ENCODE measurements at places on chromosomes 11 and 22.

DNA sequence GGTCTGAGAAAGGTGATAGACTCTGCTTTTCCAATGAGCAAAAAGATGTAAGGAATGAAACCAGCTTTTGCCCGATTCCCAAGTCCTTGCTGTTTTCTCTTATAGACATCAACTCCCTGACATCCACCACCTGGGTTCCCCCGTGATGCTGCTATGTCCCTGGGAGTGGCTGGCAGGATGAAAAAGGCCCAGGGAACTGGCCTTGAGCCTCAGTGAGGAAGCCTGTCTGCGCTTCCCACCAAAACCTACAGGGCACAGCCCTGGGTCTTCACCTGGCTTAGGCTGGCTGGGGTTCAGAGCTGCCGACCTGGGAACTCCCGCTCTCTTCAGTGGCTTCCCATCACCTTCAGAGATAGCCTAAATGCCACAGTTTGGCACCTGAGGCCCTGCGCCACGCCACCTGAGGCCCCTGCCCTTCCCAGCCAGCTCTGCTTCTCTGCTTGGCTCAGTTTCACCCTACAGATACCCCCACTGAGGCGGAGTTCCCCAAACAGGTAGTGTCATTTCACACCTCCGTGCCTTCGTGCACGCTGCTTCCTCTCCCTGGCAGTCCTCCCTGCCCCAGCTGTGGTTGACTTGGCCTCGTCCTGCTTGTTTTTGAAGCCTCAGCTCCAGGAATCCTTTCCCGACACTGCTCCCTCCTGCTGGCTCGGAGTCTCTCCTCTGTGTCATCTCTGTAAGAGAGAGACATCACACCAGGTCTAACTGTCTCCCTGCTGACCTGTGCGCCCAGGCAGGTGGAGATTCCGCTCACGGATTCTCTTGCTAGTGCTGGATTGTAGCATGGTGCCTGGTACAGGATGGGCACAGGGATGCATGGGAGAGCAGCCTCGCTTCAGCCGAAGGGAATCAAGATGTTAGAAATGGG lies 10.7 kb downstream of the SLC37A2 start:
- DNase-seq: no peak

- DNase-seq: no peak
These were observed 13.4 kb downstream of the RAB36 start for GRCh38 chr22:23158516-23159290.

GRCh38 chr22:44729391-44730021 lies 22.9 kb upstream of the ARHGAP8 start:
- DNase-seq: peak; percentile 92

GRCh38 chr11:101741479-101742175 lies 157.8 kb upstream of the TRPC6 start:
- DNase-seq: no peak

GRCh38 chr11:67507242-67507863 lies 609 bp downstream of the CDK2AP2 start:
- peak; percentile 48 for DNase-seq

DNA sequence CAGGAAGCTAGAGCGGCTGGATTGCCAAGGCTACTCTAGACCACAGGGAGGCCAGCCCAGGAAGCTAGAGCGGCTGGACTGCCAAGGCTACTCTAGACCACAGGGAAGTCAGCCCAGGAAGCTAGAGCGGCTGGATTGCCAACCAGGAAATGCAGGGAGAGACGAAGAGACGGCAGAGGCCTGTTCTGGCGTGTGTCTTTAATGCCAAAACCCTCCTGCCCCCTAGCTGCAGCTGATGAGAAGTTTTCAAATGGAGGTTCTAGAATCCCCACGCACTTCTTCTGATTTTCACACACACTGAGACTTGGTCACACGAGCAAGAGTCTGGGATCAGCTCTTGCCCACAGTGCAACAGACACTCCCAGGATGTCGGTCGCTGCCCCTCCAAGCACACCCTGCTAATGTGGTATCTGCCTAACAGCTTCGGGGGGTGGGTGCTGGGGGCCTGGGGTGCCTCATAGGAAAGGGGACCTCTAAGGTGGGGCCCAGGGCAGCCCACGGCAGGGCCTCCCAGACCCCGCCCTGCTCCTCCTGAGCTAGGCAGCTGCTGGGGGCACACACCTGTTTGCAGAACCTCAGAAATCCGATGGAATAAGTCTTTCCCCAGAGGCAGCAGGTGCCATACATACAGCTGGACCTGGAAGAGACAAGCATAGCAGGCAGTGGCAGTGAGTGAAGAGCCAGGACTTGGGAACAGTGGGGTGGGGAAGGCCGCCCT lies 28.5 kb downstream of the MAFF start:
- no peak for DNase-seq

DNA sequence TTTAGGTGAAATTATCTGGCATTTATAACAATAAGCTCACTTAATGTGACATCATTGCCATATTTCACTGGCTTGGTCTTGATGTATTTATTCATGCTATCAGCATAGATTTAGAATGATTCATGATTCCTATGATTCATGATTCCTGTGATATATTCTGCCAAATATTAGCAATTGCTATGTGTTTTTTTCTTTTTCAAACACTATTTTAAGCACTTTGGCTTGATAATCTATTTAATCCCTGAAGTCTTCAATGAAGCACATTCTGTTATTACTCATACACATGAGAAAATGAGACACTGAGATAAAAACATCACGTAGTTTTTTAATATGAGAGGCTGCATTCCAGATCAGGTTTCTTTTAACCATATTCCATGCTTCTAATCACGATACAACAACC lies 78.5 kb downstream of the LUZP2 start:
- DNase-seq: no peak

DNA sequence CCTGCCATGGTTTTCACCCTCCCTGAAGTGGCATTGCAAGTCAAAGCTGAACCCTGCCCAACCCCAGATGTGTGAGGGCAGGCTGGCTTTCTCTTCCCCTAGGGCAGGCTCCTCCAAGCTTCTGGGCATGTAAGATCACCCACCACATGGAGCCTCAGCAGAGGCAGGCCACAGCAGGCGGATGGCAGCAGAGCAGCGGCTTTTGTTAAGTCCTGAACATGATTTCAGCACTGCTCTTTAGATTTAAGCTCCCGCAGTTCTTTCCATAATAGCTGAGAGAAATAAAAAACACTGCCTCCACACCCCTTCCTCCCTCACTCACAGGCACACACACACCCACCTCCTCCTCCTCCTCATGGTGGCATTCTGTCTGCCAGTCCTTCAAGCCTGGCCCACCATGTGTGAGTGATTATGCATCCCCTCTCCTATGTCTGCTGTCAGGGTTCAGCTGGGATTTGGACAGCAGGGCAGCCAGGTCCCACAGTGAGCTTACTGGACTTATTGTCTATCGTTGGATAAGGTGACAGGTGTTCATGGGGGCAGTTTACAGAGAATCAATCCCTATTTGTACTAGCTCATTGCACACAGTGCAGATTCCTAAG lies 5.0 kb upstream of the NTM start:
- no peak for DNase-seq

DNA sequence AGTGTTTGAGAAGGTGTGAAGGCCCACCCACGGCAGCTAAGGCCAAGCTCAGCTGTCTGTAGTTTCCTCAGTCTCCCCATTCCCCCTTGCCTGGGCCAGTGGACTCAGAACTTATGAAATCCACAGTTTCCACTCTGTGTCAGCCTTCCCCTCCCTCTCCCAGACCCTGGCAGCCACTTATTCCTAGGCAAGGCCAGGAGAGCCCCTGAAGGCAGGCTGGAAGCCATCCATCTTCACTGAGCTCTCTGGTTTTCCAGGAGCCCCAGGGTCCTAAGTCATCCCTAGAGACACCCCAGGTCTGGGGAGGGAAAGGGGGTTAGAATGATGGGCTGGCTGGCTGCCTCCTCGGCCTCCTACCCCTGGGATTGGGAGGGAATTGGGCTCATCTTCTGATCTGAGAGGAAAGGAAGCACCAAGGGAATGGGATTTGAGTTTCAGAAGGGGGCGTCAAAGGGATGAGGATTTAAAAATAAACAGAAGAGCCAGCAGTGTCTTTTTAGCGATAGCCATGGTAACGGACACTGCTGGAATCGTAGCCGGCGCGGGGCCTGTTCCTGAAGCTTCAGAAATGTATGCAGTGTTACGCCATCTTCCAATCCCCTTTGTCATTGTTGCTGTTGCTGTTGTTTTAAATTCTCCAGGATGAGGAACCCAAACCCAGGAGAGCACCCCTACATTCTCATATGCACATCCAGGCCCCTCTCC lies 561.1 kb upstream of the CADM1 start:
- DNase-seq: peak; percentile 34

- no peak for DNase-seq
These were observed 756.6 kb upstream of the API5 start for GRCh38 chr11:42555190-42555589.

DNA sequence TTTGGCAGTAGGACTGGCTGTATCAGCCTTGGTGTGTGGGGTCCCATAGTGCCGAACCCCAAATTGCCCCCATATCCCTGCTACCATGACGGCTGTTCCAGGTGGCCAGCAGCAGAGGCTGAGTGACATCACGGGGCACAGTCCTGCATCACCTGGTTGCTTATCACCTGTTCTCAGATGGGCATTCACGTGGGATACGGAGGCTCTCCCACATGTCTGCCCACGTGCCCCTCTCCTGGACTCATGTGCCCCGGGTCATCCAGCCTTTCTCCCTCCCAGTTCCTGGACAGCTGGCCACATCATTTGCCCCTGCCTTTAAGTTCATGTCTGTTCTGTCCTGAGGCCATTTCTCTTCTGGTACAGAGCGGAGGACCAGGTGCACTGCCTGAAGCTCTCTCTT lies 431.0 kb upstream of the B3GAT1 start:
- DNase-seq: no peak

Measured in hindlimb muscle (tissue), 1 donor.